ENCODE measurements at places on chromosomes 3 and 15.

GRCh38 chr3:109478614-109479013, 141.3 kb upstream of the DPPA4 start:
- no peak for DNase-seq

GRCh38 chr15:53716909-53717876, 42.3 kb downstream of the WDR72 start:
- no peak for DNase-seq

GRCh38 chr3:109339197-109339596, 1.9 kb upstream of the DPPA4 start:
- no peak for DNase-seq

GRCh38 chr3:346186-346585, 149.6 kb downstream of the CHL1 start:
- no peak for DNase-seq

- no peak for DNase-seq
These were observed 43.0 kb downstream of the FLNB start for GRCh38 chr3:58051196-58051595.

DNA sequence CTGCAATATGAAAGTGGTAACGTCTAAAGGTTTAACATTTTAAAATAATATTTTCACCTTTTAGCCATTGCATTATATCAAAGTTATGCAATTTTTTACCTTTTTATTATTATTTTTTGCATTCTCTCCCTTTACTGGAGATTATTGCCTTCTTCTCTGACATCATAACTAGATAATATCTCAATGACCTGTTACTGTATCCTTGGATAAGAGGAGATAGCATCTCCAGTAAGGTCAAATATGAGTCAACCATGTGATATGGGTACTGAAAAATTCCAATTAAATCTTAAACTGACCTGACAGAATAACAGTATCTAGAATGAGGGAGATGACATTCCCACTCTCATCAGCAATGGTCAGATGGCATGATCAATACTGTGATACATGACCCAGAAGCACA, 108.3 kb downstream of the ZBTB20 start:
- no peak for DNase-seq

- DNase-seq: no peak
These were observed 231.1 kb downstream of the CTNNB1 start for GRCh38 chr3:41430391-41430790.

- no peak for DNase-seq
These were observed 24.4 kb downstream of the LARP6 start for GRCh38 chr15:70829371-70830166.

- no peak for DNase-seq
These were observed 6.6 kb downstream of the RBP1 start for GRCh38 chr3:139532976-139533375.

DNA sequence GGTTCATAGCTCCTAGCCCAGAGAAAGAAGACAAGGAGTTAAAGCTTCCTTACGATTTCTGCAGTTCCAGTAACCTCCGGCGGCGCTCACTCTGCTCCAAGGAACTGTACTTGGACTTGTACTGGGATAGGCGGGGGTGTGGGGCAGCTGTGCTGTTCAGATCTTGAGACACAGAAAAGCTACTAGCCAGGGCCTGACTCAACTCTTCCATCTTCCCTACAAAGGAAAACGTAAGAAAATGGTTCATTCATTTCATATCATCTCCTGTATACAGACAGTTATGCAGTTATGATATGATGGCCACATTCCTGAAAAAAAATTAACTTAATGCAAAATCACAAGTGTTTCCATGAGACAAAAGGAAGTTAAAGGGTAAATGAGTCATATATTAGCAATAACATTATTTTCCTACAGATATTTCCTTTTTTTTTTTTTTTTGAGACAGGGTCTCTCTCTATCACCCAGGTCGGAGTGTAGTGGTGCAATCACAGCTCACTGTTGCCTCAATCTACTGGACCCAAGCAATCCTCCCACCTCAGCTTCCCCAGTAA, 4.6 kb downstream of the SNUPN start:
- DNase-seq: no peak

- DNase-seq: no peak
These were observed 24.9 kb downstream of the HACL1 start for GRCh38 chr3:15576475-15576874.

GRCh38 chr3:172213904-172214303, 174.5 kb downstream of the FNDC3B start:
- no peak for DNase-seq

DNA sequence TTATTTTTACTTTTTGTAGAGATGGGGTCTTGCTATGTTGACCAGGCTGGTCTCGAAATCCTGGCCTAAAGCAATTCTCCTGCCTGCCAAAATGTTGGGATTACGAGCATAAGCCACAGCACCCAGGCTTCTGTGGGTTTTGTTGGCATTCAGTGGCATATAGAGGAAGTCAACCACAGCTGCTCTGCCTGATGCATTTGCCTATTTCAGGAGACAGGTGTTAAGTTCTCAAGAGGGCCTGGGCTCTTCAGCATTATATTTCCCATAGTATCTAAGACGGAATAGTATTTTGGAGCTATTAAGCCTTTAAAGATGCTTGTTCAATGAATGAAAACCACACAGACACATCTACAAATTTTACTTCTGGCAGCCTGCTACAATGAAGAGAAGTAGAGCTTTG, 73.5 kb upstream of the CSPG5 start:
- DNase-seq: peak; percentile 33

DNA sequence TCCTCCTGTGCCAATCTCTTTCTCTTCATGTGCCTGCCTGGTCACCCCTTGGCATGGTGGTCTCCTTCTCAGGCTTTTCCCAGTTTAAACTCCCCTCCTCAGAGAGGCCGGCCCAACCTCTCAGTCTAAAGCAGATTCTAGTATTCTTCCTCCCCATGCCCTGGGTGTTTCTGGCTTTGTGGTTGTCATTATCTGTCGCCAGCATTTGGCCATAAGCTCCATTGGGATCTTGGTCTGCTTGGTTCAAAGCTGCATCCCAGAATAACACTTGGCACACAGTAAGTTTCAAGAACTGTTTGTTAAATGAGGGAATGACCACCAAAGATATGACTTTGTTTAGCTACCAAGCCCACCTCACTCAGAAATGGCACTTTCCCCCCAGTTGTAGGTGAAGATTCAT, 11.2 kb upstream of the RAD18 start:
- no peak for DNase-seq

- no peak for DNase-seq
These were observed 44.6 kb downstream of the ZBTB38 start for GRCh38 chr3:141412936-141413354.

DNA sequence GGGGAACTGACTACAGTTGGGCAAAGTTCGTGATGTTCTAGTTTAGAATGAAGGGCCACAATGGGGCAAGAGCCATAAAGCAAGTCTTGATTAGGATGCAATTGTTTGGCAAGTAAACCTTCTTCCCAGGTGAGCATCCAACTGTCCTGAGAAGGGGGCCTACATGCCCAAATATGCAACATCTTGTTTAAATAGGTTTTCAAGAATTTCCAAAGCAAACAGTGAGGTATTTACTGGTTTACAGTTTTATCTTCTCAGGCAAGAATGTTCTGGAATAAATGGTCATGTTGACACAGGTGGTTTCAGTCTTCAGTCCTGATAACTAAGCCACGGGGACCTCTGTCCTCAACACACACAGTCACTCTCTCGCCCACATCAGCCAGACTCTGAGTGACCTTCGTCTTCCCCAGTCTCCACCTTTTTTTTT, 90.3 kb upstream of the FAM174B start:
- DNase-seq: no peak

GRCh38 chr15:70100474-70101341, 3.0 kb upstream of the TLE3 start:
- DNase-seq: no peak

DNA sequence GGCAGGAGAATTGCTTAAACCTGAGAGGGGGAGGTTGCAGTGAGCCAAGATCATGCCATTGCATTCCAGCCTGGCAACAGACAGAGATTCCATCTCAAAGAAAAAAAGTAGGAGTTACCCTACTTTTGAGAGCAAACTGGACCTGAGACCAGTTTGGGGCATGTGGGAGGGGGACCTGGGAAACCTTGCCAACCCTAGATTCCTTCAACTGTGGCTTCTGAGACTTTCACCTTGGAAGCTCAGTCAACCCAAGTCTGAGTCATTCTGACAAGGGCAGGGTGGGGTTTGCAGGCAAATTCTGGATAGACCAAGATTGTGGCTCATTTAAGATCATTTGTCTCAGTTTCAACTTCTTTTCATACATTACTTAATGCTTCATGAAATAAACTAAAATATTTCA, 23.8 kb upstream of the SIAH2 start:
- no peak for DNase-seq

GRCh38 chr3:31234145-31234544, 298.6 kb upstream of the STT3B start:
- DNase-seq: no peak

DNA sequence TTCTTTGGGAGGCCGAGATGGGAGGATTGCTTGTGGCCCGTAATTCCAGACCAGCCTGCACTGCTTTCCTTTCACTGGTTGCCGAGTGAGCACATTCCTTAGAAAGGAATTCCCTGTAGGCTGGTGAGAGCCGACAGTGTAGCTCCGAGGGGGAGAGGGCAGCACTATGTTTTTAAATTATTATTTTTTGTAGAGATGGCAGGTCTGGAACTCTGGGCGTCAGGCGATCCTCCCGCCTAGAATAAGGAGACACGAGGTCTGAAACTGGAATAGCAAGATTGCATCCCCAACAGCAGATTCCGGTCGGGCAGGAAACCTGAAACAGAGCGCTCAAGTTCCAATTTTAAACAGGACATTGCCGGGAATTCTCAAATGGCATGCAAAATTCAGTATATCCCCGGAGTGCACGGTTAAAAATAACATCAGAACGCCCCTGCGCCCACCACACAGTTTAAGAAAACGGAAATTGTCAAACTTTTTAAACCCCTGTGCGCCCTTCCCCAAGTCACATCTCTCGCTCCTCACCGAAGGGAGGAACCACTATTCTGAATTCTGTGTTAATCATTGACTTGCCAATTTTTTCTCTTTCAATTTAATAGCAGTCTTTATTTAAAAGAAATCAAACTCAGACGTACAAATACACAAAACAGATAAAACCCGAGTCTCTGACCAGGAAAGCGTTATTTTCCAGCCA, 643 bp upstream of the RNU5B-1 start:
- DNase-seq: no peak

GRCh38 chr15:101396484-101397261, 92.8 kb downstream of the PCSK6 start:
- no peak for DNase-seq

- DNase-seq: no peak
These were observed 83.2 kb downstream of the COL8A1 start for GRCh38 chr3:99721633-99722007.

GRCh38 chr15:85691350-85692240, 103.1 kb downstream of the KLHL25 start:
- no peak for DNase-seq

GRCh38 chr3:124858275-124858674, 28.9 kb downstream of the ITGB5 start:
- no peak for DNase-seq

DNA sequence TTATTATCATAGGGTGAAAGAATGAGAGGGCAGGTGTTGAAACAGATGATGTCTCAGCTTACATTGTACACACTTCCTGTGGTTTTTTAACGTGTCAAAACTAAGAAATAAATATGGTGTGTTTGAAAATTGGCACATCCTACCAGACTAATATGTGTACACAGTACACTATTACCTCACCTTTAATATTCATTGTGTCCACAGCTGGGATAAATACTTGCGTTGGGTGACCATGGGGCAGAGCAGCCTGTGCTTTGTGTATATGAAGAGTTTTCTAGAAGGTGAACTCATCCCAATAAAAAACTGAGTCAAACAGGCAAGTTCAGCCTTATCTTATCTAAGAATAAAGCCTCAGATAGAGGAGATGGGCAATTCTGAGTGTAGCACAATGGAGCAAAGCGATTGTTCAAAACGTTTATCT, 17.3 kb downstream of the SUCNR1 start:
- DNase-seq: no peak

GRCh38 chr3:36477655-36478054, 97.4 kb downstream of the STAC start:
- no peak for DNase-seq

DNA sequence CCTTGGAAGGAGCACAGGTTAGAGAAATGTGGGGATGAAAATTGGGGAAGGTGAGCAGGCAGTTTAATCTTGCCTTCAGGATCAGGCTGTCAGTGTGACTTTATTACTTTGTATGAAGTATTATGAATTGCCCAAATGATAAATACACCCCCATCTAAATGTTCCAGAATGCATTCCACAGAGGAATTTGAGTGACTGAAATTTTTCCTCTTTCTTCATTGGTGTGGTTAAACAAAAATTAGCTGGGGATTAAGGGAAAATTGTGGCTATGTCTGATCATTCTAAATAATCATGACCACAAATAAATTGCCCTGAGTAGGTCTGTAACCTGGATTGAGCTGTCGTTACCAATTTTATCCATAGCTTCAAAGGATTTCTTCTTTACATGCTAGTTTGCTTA, 33.5 kb downstream of the FAM98B start:
- no peak for DNase-seq

- no peak for DNase-seq
These were observed 20.0 kb downstream of the MFSD1 start for GRCh38 chr3:158821847-158822246.

- DNase-seq: no peak
These were observed 156.0 kb downstream of the NAALADL2 start for GRCh38 chr3:175015056-175015635.

DNA sequence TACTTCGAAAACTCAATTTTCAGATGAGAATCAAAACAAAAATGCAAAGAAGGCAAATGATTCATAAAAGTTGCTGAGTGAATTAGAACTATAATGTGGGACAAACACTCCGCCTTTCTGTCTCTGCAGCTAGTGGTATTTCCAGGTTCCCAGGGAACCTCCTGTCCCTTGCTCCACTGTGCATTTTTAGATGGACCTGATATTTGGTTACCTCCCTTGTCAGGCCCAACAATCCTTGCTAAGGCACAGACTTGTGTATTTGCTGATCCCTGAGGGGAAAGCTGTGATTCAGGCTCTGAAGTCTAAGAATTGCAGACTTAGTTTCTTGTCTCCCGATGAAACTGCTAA, 162.7 kb downstream of the LPP start:
- DNase-seq: no peak

DNA sequence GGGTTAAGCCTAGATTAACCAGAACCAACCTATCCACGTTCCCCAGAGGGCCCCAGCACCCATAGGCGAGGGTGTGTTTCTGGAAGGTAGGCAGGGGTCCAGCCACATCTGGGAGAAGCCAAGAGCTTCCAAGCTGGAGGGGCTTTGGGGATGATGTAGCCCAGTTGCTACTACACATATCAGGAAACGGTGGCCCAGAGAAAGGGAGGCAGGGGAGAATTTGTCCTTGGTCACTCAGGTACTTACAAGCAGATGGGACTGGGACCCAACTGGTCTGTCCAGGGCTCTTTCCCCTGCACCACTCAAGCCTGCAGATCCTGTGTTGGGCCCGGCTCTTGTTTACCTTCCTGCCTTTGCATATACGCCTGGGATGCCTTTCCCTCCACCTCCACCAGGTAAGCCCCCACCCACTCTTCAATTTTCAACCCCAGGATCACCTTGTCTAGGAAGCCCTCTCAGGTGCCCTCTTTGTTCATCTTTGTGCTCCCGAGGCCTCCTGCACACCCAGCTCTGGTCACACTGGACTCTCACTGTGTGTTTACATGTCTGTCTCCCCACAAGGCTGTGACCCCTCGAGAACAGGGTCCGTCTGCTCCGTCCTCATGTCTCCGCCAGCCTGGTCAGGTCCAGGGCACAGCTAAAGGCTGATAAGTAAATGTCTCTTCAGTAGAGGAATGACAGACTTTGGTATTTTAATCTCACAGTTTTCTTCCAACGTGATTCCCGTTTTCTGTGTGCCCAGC, 204.4 kb upstream of the LINGO1 start:
- no peak for DNase-seq

Measured in NCI-H187 treated with DMSO at 0.1 percent for 48 hours (cell line).